ENCODE measurements at places on chromosomes 5 and 9. TPM values are rescaled to one million over a fixed set of nuclear protein-coding genes. Genes with fewer than 3 reads are reported as not detected.

Gene IFNK
- not detected for total RNA-seq

Gene TRIM23
- total RNA-seq = 6.8 TPM

GRCh38 chr9:10251490-10251889, 361.3 kb downstream of the PTPRD start:
- H3K4me3 ChIP-seq = no peak overlapping the region
- no peak for DNase-seq
- H3K27me3 ChIP-seq = no peaks in the 10 kb centered on the region
- H3K36me3 ChIP-seq = no peaks in the 10 kb centered on the region

DNA sequence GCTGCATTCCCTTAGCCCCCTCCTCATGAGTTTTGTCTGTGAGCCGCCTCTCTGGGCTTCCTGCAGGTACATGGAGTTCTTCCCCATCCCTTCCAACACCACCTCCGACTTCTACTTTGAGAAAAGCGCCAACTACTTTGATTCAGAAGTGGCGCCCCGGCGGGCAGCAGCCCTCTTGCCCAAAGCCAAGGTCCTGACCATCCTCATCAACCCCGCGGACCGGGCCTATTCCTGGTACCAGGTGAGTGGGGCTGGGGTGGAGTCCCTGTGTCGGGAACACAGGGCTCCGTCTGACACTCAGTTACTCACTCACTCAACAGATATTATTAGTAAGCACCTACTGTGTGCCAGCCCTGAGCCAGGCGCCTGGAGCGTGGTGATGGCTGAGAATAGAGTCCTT, 37.3 kb downstream of the NDST1 start:
- H3K27ac ChIP-seq = no peak overlapping the region
- H3K4me3 ChIP-seq = no peak overlapping the region
- H3K27me3 ChIP-seq = no peaks in the 10 kb centered on the region
- H3K36me3 ChIP-seq = peaks cover 3% of the 10 kb centered on the region
- H3K4me1 ChIP-seq = no peaks in the 10 kb centered on the region
